ENCODE measurements at places on chromosomes 4 and X. TPM values are rescaled to one million over a fixed set of nuclear protein-coding genes. Genes with fewer than 3 reads are reported as not detected.

GRCh38 chr4:116878280-116878679, 207.1 kb downstream of the TRAM1L1 start:
- H3K27me3 ChIP-seq: no peaks in the 10 kb centered on the region
- no peak overlapping the region for H3K4me3 ChIP-seq
- H3K4me1 ChIP-seq: no peaks in the 10 kb centered on the region

DNA sequence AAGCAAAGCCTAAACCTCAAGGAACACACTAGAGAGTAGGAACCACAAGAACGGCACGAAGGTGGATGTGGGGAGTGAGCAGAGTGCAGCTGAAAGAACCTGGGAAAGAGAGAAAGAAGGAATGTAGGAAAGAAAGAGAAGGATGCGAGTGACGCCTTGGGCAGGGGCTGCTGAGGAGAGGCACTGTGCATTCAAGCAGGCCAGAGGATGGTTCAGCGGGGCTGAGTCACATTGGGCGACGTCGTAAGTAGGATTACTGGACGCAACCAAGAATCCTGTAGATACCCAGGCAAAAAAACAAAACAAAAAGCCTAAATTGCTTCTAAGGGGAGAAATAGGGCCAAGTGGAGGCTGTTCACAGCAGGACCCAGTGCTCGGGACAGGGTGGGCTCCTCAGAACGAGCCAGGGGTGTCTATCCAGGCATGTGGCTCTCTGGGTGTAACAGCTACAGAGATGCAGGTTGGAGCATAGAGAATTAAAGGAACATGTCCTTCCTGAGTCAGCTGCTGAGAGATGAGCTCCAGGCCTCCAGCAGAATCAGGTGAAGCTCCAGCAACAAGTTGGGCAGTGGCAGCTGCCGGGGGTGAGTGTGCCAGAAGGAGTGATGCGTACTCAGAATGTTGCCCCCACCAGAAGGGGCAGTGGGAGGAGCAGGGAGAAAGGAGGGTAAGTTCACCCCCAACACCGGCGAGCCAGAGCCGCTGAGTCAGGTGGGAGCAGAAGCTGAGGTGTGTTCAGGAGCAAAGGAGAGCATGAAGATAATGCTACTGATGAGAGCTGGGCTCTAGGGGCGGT, 38.6 kb downstream of the NELFA start:
- H3K4me1 ChIP-seq: no peaks in the 10 kb centered on the region
- no peak overlapping the region for H3K4me3 ChIP-seq
- DNase-seq: no peak
- H3K36me3 ChIP-seq: peaks cover 53% of the 10 kb centered on the region
- no peak overlapping the region for H3K27ac ChIP-seq
- no peaks in the 10 kb centered on the region for H3K27me3 ChIP-seq

GRCh38 chrX:121216641-121217374, 169.4 kb downstream of the GLUD2 start:
- no peaks in the 10 kb centered on the region for H3K4me1 ChIP-seq
- no peak overlapping the region for H3K27ac ChIP-seq
- no peaks in the 10 kb centered on the region for H3K36me3 ChIP-seq

- peak; percentile 19 for DNase-seq
- H3K36me3 ChIP-seq: no peaks in the 10 kb centered on the region
- no peak overlapping the region for H3K4me3 ChIP-seq
- H3K27me3 ChIP-seq: no peaks in the 10 kb centered on the region
- peaks cover 4% of the 10 kb centered on the region for H3K4me1 ChIP-seq
- peak overlapping the region; percentile 29 for H3K27ac ChIP-seq
These were observed 7.5 kb downstream of the STIM2 start for GRCh38 chr4:26867914-26868684.

ANOS1 gene
- total RNA-seq: 16.7 TPM

GRCh38 chr4:111046811-111047210, 423.9 kb upstream of the PITX2 start:
- no peaks in the 10 kb centered on the region for H3K4me1 ChIP-seq
- no peak for DNase-seq

DNA sequence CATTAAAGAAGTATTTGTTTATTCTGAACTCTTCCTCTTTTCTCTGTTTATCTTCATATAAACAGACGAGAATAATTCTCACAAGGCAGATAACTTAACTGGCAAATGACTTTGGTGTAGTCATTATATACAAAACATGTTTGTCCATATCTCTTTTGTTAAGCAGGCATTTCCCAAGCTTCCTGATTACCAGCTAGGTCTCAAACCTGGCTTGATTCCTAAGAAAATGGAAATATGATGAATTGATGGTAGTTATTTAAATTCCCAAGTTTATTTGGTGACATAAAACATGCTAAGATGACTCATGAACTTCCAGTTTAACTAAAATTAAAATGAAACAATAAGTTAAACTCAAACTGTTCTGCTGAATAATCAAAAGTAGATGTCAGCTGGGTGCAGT, 96.8 kb downstream of the ARSJ start:
- H3K4me3 ChIP-seq: no peak overlapping the region
- DNase-seq: no peak
- no peaks in the 10 kb centered on the region for H3K4me1 ChIP-seq
- H3K27me3 ChIP-seq: no peaks in the 10 kb centered on the region

DNA sequence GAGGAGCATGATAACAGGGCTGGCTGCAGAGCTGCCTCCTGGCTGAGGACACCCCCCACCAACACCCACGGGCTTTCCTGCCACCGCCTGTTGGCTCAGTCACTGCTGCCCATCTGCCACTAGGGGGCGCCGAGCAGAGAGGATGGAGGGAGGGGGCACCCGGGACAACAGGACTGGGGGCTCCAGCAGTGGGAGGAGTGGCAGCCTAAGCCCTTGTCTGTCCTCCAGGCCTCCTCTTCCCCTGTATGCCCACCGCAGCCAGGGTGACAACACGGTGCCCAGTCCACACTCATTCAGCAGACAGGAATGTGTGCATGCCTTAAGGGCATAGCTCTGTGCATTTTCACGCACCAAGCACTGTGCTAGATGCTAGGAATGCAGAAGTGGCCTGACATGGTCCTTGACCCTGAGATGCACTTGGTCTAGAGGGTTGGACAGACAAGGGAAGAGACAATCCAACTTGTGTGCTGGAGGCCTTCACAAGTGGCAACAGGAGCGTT, 149.9 kb downstream of the AMMECR1 start:
- peaks cover 28% of the 10 kb centered on the region for H3K27me3 ChIP-seq
- no peak for DNase-seq

GRCh38 chrX:45479196-45479834, 278.6 kb upstream of the DIPK2B start:
- H3K36me3 ChIP-seq: no peaks in the 10 kb centered on the region
- DNase-seq: no peak
- no peaks in the 10 kb centered on the region for H3K4me1 ChIP-seq
- H3K4me3 ChIP-seq: no peak overlapping the region

DNA sequence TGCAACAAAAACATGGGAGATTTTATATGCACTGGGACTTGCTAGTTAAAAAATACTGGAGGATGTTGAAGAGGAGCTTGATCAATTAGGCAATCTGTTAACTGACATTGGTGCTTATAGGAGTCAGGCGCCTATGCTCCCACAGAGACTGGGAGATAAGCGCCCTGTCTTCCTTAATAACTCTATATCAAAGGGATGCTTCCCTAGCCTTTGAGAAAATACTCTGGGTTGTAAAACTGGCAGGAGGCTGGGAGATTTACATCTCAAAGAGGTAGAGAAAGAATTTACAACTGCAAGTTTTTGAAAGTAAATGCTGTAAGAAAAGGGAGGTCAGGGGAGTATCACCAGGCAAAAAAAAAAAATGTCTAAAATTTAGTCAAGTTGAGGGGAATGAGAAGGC, 325.4 kb downstream of the PCDH10 start:
- H3K36me3 ChIP-seq: no peaks in the 10 kb centered on the region
- no peaks in the 10 kb centered on the region for H3K27me3 ChIP-seq
- H3K27ac ChIP-seq: no peak overlapping the region
- H3K4me1 ChIP-seq: no peaks in the 10 kb centered on the region

CT45A9 gene
- not detected for total RNA-seq

PLAC8 gene
- 0.84 TPM for total RNA-seq

GRCh38 chr4:55336138-55337034, 9.7 kb upstream of the SRD5A3 start:
- no peak overlapping the region for H3K4me3 ChIP-seq
- no peak overlapping the region for H3K27ac ChIP-seq
- H3K36me3 ChIP-seq: no peaks in the 10 kb centered on the region
- DNase-seq: no peak

GRCh38 chrX:97260679-97261078, 377.0 kb downstream of the RPA4 start:
- H3K4me1 ChIP-seq: no peaks in the 10 kb centered on the region
- H3K4me3 ChIP-seq: no peak overlapping the region
- H3K36me3 ChIP-seq: no peaks in the 10 kb centered on the region
- H3K27ac ChIP-seq: no peak overlapping the region

GRCh38 chr4:176054942-176055341, 10.7 kb upstream of the WDR17 start:
- no peaks in the 10 kb centered on the region for H3K4me1 ChIP-seq
- no peak overlapping the region for H3K27ac ChIP-seq
- H3K36me3 ChIP-seq: no peaks in the 10 kb centered on the region
- H3K4me3 ChIP-seq: no peak overlapping the region
- peak; percentile 18 for DNase-seq

- peaks cover 89% of the 10 kb centered on the region for H3K27me3 ChIP-seq
- H3K4me3 ChIP-seq: no peak overlapping the region
- H3K27ac ChIP-seq: no peak overlapping the region
- no peaks in the 10 kb centered on the region for H3K36me3 ChIP-seq
- peaks cover 12% of the 10 kb centered on the region for H3K4me1 ChIP-seq
These were observed 11.8 kb upstream of the MAN2B2 start for GRCh38 chr4:6562931-6563901.

DNA sequence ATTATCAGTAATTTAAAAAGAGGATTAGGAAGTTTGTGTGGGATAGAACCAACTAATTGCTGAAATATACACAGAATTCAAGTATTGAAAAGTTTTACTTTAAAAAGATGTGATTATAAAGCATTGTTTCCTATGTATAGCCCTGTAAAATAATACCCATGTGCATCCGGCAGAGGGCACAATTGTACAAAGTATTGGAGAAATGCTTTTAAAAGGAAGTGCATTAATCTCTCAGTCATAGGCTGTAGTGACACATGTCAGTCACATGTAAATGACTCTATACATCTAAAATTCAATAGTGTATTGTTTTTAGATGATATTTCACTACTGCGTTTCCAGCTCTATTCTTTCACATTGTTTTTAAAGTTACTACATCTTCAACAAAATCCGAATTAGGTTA, 9.7 kb upstream of the GEMIN8 start:
- no peaks in the 10 kb centered on the region for H3K4me1 ChIP-seq
- no peaks in the 10 kb centered on the region for H3K36me3 ChIP-seq
- H3K4me3 ChIP-seq: no peak overlapping the region
- peak; percentile 59 for DNase-seq

- peak overlapping the region; percentile 43 for H3K27ac ChIP-seq
- peaks cover 2% of the 10 kb centered on the region for H3K4me1 ChIP-seq
- H3K27me3 ChIP-seq: no peaks in the 10 kb centered on the region
- H3K36me3 ChIP-seq: no peaks in the 10 kb centered on the region
These were observed 213.3 kb downstream of the ANKRD50 start for GRCh38 chr4:124499261-124499660.

DNA sequence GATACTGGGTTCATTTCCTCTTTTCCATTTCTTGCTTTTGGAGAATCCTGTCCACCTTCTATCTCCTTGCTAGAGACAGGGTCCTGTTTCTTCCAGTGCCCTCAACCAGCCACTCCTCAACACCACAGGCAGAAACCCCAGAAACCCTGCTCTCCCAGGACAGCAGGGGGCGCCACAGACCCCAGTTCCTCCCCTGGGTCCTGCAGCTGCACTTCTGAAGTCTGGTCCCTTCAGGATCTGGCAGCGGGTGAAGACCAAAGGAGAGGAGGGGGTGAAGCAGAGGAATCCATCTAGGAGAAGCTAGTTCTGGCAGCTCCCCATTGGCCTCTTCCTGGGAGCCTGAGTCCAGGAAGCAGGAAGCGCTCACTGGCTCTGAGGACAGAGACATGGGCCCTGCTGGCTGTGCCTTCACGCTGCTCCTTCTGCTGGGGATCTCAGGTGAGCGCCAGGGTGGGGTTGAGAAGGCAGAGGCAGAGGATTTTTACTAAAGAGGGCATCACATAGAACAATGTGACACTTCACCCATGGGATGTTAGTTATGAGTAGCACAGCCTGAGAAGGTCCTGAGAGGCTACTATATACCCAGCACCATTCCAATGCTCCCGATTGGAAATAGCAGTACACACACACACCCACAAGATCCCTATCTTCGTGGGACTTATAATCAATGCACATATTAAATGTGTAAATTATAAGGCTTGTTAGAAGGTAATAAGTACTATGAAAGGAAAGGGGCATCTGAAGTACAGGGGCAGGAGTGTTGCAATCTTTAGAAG, at the start of gene PRSS48:
TSS of gene PRSS48 (plus strand) at position 375 of the 776 bp plus-strand sequence. CDS start at position 387, 12 bp downstream.
- H3K27ac ChIP-seq: no peak within 1 kb of the TSS
- peak; percentile 26 for DNase-seq
- H3K27me3 ChIP-seq: no peaks in the 10 kb centered on the region

- no peak for DNase-seq
- no peaks in the 10 kb centered on the region for H3K36me3 ChIP-seq
- no peaks in the 10 kb centered on the region for H3K4me1 ChIP-seq
- H3K27ac ChIP-seq: no peak overlapping the region
These were observed 412.0 kb upstream of the ATOH1 start for GRCh38 chr4:93416344-93417128.

- H3K4me1 ChIP-seq: no peaks in the 10 kb centered on the region
- DNase-seq: no peak
- H3K4me3 ChIP-seq: no peak overlapping the region
- H3K27ac ChIP-seq: no peak overlapping the region
- H3K27me3 ChIP-seq: no peaks in the 10 kb centered on the region
These were observed 39.9 kb downstream of the ATP8A1 start for GRCh38 chr4:42617030-42617429.

- no peak for DNase-seq
These were observed 187.8 kb upstream of the NR3C2 start for GRCh38 chr4:148630051-148630450.

GRCh38 chr4:100175858-100176257, 14.4 kb downstream of the DDIT4L start:
- no peak for DNase-seq
- no peak overlapping the region for H3K27ac ChIP-seq
- no peak overlapping the region for H3K4me3 ChIP-seq
- no peaks in the 10 kb centered on the region for H3K27me3 ChIP-seq

DNA sequence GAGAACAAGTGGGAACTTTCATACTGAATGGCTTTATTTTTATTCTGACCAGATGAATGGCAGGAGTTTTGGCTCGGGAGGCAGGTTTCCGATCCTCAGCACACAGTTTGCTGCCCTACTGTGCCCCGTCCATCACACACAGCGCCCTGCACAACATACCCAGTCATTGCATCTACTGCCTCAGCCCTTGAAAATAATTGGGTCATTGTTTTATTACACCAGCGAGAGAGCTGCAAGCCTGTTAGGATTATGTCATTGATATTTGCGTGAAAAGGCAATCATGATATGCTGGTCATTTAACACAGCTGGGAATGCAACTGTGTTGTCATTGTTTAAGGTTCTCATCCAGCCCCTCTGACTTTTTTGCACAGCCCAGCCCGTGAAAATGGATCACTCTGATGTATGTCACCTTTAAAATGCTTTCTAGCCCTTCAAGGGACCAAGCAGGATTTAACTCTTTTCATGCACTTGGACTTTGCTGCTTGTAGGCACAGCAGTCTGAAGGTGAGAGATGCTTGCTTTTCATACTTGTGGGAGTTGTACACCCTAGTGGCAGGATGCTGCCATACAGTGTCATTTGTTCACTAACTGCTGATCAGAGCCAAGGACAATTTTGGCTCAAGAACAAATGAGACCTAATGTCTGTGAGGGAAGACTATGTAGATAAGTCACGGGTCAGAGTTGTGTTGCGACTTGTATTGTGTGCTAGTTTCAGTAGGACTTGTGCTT, 62.3 kb downstream of the RTL9 start:
- H3K27me3 ChIP-seq: peaks cover 28% of the 10 kb centered on the region
- no peak overlapping the region for H3K4me3 ChIP-seq
- DNase-seq: peak; percentile 80
- no peaks in the 10 kb centered on the region for H3K36me3 ChIP-seq
- H3K4me1 ChIP-seq: peaks cover 32% of the 10 kb centered on the region
- H3K27ac ChIP-seq: peak overlapping the region; percentile 92
